ENCODE measurements at places on chromosomes 7 and 10.

- DNase-seq: no peak
These were observed 187.8 kb downstream of the SDK1 start for GRCh38 chr7:3488829-3489228.

GRCh38 chr7:35701287-35701900 is 6.5 kb upstream of the HERPUD2 start:
- no peak for DNase-seq

- DNase-seq: no peak
These were observed 670 bp upstream of the CAPZA2 start for GRCh38 chr7:116861717-116862116.

DNA sequence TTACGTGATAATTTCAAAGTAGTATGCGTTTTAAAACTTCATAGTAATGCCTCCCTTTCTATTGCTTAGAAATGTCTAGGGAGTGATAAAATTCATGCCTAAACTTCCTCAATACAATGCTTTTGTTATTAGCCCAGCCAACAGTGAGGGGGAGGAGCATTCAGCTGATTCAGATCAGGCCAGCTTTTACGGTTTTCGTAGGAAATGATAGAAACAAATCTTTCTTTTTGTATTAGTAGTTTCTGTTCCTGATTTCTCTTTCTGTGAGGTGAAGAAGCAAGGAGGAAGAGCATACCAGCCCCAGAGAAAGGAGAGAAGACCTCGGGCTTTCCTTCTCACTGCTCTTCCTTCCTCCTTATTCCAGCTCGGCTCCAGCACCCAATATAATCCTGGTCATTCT is 35.2 kb upstream of the ITPRID1 start:
- no peak for DNase-seq

DNA sequence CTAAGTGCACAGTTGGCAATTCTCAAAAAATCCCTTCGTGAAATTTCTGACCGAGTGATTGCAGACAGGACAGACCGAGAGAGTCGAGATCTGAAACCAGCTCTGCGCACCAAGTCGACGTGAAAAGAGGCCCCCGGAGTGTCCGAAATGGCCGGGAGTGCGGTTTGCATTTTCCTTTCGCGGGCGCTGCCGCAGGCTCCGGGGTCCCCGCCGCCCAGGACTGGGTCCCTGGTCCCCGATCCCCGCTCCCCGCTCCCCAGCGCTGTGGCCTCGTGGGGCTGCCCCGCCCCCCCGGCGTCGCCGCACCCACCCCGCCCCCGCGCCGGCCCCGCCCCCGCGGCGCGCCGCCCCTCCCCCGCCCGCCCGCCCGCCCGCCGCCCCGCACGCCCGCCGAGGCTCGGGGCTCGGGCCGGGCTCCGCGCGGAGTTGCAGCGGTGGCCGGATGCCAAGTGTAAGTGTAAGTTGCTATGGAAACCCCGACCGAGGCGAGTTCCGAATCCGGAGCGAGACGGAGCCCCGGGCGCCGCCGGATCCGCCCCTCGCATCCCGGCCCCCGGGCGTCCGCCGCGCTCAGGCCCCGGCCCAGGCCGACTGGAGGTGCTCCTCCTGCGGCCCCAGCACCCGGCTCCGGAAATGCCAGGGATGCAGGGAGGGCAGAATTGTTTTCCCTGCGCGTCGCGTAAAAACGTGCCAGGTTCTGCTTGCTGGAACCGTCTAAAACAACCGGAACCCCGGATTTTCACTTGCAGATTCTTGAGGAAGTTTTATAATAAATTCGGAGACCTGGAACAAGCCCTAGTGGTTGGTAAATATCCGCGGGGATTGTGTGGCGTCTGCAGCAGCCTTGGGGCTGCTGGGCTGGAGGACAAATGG is 4.6 kb downstream of the BMI1 start:
- DNase-seq: peak; percentile 60

GRCh38 chr7:117164620-117165019 is 158.2 kb downstream of the WNT2 start:
- DNase-seq: no peak

DNA sequence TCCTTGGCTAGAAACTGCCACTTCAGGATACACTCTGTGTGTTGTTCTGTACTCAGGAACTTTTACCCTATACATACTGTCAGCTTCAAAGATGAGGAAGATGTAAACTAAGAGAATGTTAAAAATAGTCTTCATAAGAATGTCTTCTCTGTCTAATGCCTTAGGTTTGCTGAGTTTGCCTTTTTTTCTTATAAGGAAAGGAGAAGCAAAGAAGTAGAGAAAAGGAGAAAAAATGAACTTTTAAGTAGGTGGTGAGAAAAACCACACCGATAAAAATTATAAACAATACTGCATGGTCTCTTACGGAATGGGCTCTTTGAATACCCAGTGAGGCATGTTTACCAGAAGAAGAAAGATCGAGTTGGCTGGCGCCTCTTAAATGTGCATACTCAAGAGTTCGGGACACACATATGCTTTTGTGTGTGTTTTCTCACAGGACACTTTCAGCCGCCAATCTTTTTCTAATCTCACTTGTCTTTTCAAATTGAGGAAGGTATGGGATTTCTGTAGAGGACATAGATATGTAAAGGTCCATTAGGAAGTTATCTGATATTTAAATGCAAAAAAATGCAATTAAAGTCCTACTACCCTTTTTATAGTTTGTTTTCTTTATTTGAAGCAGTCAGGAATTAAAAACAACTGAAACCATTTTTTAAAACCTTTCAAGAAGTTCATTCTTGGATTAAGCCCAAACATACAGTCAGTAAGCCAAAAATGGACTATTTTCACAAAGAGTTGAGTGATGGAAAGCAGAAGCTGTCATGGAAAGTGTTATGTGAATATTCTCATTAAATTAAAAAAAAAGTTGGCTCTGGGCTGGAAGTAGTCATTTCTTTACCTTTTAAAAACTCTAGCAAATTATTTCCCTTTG is 100.6 kb upstream of the MDFIC start:
- no peak for DNase-seq

DNA sequence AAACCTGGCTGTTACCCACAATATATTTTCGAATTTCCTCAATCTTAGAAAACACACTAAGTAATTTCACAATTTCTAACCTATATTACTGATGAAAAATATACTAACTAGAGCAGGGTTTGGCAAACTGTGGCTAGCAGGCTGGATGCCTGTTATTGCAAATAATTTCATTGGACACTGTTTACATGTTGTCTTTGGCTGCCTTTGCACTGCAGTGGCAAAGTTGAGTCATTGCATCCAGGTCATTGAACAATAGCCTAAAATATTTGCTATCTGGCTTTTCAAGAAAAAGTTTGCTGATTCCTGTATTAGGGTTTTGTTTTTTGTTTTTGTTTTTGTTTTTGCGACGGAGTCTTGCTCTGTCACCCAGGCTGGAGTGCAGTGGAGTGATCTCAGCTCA is 47.2 kb downstream of the KIF11 start:
- no peak for DNase-seq
